ENCODE measurements at places on chromosomes 2 and 18. TPM values are rescaled to one million over a fixed set of nuclear protein-coding genes. Genes with fewer than 3 reads are reported as not detected.
A peak's percentile ranks its signal among the peaks of the same experiment; 100 is the strongest.

DNA sequence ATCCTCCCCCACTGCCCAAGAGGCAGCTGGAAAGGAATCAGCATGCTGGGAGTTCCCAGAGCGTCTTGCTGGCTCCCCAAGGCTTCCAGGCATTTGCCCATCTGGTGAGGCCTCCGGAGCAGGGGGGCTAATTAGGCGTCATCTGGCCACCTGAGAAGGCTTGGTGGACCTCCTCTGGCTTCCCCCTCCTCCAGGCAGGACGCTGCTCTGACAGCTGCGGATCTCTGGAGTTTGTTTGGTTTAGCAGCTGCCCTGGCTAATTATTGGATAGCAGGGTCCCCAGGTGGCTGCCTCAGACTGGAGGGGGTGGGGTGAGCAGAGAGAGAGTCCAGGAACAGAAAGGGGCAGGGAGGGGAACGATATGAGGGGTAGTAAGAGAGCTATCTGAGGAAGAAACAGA, 425.2 kb upstream of the MEX3C start:
- H3K27me3 ChIP-seq = peaks cover 3% of the 10 kb centered on the region
- H3K4me3 ChIP-seq = no peak overlapping the region
- no peaks in the 10 kb centered on the region for H3K36me3 ChIP-seq
- DNase-seq = no peak

- H3K4me1 ChIP-seq = no peaks in the 10 kb centered on the region
- DNase-seq = no peak
- no peak overlapping the region for H3K27ac ChIP-seq
- H3K4me3 ChIP-seq = no peak overlapping the region
These were observed 43.4 kb downstream of the ZCCHC2 start for GRCh38 chr18:62566199-62566598.

DNA sequence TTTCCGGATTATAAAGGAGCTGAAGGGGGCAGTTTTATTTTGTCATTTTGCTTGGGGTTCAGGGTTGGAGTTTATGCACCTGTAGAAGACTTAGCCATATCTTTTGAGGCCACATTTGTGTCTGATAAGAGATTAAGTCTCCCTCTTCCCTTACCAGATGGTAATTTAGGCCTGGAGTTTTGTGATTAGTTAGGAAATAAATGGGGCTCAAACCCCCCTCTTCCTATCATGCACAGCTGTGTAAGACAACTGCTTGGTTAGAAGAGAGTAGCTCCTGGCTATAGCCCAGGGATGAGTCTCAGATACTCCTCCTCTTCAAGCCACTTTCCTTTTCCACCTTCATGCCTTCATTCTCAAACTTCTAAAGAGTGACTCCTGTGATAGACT, 802 bp upstream of the SAP130 start:
- H3K27ac ChIP-seq = peak overlapping the region; percentile 47
- no peak for DNase-seq
- H3K27me3 ChIP-seq = peaks cover 2% of the 10 kb centered on the region
- peaks cover 7% of the 10 kb centered on the region for H3K4me1 ChIP-seq

GRCh38 chr2:159091976-159092375, 123.5 kb downstream of the TANC1 start:
- H3K27ac ChIP-seq = peak overlapping the region; percentile 47
- peaks cover 17% of the 10 kb centered on the region for H3K4me1 ChIP-seq
- no peaks in the 10 kb centered on the region for H3K27me3 ChIP-seq
- DNase-seq = peak; percentile 48
- no peak overlapping the region for H3K4me3 ChIP-seq

- no peaks in the 10 kb centered on the region for H3K27me3 ChIP-seq
- peaks cover 82% of the 10 kb centered on the region for H3K36me3 ChIP-seq
- no peak overlapping the region for H3K4me3 ChIP-seq
- no peak for DNase-seq
These were observed 38.5 kb downstream of the NPC1 start for GRCh38 chr18:23547846-23548245.

DNA sequence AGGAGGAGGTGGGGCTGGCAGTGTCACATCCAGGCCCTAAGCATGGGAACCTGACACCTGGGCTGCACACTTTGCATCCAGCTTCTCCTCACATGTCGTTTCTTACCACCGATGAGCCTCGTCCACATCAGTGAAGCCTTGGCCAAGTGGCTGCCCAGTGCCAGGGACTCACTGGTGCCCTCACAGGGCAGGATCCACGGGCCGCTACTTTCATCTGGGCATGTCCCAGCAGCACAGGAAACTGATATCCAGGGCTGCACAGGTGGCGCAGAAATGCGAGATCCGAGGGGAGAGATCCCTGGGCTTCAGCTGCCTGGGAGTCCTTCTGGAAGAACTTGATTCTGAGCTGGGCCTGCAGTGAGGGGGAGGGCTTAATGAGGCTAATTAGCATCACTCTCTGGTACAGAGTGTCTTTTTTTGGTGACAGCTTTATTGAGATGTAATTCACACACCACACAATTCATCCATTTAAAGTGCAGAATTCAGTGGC, 291.6 kb upstream of the HDAC4 start:
- peaks cover 8% of the 10 kb centered on the region for H3K4me1 ChIP-seq
- H3K27ac ChIP-seq = no peak overlapping the region
- no peaks in the 10 kb centered on the region for H3K36me3 ChIP-seq
- no peak overlapping the region for H3K4me3 ChIP-seq
- no peak for DNase-seq
- H3K27me3 ChIP-seq = no peaks in the 10 kb centered on the region

GRCh38 chr2:207727261-207727660, 15.8 kb downstream of the CCNYL1 start:
- H3K36me3 ChIP-seq = no peaks in the 10 kb centered on the region
- no peaks in the 10 kb centered on the region for H3K27me3 ChIP-seq
- no peak for DNase-seq
- no peak overlapping the region for H3K4me3 ChIP-seq
- H3K4me1 ChIP-seq = no peaks in the 10 kb centered on the region

NGEF gene
- not detected for total RNA-seq

DES gene
- total RNA-seq = not detected

DNA sequence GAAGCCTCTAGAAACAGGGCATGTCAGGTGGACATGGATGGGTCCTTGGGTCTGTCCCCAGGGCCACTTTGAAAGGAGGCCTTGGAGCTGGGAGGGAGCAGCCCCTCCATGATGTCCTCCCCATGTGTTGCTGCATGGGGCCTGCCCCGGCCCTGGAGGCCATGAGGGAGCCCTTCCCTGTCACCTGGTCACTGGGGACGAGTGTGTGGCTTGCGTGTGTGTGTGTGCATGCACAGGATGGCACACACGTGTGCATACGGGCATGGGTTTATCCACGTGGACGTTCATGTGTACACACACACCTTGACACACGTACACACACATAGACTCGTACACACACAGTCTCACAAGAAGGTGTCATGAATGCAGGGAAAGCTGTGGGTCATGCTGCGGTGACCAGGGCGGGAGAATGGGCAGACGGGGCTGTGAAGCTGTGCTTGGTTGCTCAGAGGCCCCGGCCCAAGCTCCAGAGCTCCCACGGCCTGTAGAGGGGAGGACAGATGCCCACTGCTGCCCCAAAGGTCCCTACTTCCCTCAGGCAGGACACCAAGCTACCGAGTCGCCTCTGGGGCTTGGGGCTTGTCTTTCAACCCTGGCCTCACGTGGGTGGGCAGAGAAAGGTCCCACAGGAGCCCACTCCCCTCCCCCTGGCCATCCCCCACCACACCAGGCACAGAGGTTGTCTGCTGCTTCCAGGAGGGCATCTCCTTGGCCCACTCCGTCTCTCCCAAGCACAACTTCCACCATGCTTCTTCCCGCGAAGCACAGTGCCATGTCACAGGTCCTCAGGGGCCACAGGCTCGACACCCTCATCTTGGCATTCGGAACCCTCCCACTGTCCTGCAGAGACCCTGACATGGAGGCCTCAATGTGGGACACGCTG, 42.3 kb upstream of the GPC1 start:
- no peak overlapping the region for H3K4me3 ChIP-seq
- DNase-seq = no peak
- H3K36me3 ChIP-seq = no peaks in the 10 kb centered on the region
- no peaks in the 10 kb centered on the region for H3K27me3 ChIP-seq
- no peak overlapping the region for H3K27ac ChIP-seq

DNA sequence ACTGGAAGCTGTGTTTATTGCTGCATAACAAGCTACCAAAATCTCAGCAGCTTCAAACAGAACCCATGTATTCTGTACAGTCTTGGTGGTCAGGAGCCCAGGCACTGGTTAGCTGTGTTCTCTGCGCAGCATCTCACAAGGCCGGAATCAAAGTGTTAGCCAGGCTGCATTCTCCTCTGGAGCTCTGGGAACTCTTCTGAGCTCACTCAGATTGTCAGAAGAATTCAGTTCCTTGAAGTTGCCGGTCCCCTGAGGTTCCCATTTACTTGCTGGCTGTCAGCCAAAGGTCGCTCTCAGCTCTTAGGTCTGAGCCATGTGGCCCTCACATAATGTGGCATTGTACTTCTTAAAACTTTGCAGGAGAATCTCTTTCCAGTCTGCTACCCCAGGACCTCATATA, 123.6 kb upstream of the SMIM21 start:
- DNase-seq = no peak
- H3K27me3 ChIP-seq = no peaks in the 10 kb centered on the region
- H3K4me1 ChIP-seq = no peaks in the 10 kb centered on the region
- H3K36me3 ChIP-seq = no peaks in the 10 kb centered on the region
- H3K4me3 ChIP-seq = no peak overlapping the region
- H3K27ac ChIP-seq = no peak overlapping the region

DNA sequence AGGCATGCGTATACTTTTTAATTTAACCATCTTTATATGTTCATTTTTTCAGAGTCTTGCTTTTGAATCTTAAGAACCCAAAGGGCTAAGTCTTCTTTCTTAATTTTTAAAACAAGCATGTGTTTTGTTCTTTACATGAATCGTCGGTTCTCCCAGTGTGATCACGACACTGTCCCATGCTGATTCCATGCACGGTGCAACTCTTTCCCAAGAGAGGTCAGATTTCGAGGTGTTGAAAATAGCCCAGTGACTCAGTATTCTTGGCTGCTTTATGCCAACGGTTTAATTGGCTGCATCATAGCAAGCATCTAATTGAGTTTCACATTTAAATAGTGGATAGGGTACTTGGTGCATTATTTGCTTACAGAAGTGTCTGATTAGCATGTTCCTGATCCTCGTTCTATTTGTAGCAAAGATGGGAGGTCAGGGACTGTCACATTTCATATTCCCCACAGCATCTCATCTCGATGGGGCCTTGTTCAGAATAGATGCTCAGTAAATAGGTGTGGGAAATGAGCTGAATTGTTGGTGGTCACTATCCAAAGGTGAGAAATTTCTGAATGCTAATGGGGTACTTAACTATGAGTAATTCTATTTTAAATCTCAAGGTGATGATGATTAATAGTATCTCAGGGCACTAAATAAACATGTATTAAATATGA, 2.8 kb downstream of the NPAS2 start:
- H3K4me3 ChIP-seq = no peak overlapping the region
- H3K27me3 ChIP-seq = peaks cover 7% of the 10 kb centered on the region
- H3K27ac ChIP-seq = no peak overlapping the region

DNA sequence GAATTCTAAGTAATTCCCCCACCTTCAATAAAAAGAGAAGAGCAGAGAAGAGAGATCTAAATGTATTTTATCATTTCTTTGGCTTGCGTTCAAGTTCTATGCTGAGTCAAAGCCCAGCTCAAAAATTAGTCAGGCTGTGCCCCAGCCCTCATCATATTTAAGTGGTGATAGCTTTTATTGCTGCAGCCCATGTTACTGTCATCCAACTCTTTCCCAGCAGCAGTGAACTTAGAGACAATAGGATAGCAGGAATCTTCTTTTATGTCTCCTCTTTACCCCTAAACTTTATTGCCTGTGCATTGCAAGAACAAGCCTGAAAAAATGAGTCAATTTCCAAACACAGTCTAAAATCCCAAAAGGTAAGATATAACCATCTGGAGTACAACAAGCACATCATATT, 1599.3 kb upstream of the PIK3C3 start:
- H3K4me1 ChIP-seq = no peaks in the 10 kb centered on the region
- H3K4me3 ChIP-seq = no peak overlapping the region
- H3K27me3 ChIP-seq = no peaks in the 10 kb centered on the region
- no peak for DNase-seq
- no peak overlapping the region for H3K27ac ChIP-seq
- no peaks in the 10 kb centered on the region for H3K36me3 ChIP-seq

GRCh38 chr2:210287301-210287700, 27.7 kb downstream of the MYL1 start:
- H3K36me3 ChIP-seq = no peaks in the 10 kb centered on the region
- H3K4me1 ChIP-seq = no peaks in the 10 kb centered on the region
- H3K27me3 ChIP-seq = no peaks in the 10 kb centered on the region
- H3K27ac ChIP-seq = no peak overlapping the region
- DNase-seq = no peak
- no peak overlapping the region for H3K4me3 ChIP-seq

ZBTB14 gene
- total RNA-seq = 24.7 TPM

ANKAR gene
- total RNA-seq = 12.9 TPM

DNA sequence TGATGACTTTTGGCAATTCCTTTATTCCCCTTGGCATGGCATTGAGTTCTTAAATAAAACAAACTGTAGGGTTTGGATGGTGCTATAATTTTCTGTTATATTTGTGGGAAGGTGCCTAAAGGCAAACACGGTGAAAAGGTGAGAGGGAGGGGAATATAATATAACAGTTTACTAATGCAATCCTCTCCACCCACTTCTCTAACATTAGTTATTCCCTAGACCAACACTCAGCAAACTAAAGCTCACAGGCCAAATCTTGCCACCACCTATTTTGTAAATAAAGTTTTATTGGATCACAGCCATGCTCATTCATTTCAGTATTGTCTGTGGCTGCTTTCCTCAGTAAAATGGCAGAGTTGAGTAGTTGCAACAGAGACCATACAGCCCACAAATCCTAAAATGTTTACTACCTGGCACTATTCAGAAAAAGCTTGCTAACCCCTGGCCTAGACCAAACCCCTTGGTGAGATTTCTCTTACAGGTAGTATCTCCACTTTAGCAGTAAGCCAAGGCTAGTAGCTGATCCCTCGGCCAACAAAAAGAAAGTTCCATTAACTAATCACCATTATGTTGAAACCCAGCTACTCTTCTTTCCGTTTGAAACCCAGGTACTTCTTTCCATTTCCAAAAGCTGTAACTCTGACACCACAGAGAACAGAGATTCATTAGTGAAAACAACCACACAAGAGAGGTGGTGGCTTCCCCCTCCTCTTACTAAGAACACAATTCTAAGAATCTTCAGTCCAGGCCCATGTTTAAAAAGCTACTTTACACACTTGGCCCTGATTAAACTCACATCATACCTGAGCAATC, 136.1 kb upstream of the CHAC2 start:
- H3K4me1 ChIP-seq = no peaks in the 10 kb centered on the region
- no peaks in the 10 kb centered on the region for H3K36me3 ChIP-seq
- no peak overlapping the region for H3K4me3 ChIP-seq
- no peak overlapping the region for H3K27ac ChIP-seq
- DNase-seq = no peak
- H3K27me3 ChIP-seq = no peaks in the 10 kb centered on the region

COL3A1 gene
- not detected for total RNA-seq

TDRD15 gene
- total RNA-seq = 0.33 TPM

- no peaks in the 10 kb centered on the region for H3K27me3 ChIP-seq
- peak overlapping the region; percentile 58 for H3K27ac ChIP-seq
- DNase-seq = no peak
- H3K4me3 ChIP-seq = peak overlapping the region; percentile 95
These were observed 71.2 kb downstream of the PLB1 start for GRCh38 chr2:28567061-28567471.

WDPCP gene
- total RNA-seq = 22.0 TPM

All from natural killer cell (primary cell).